ENCODE measurements at places on chromosomes 1 and 21. TPM values are rescaled to one million over a fixed set of nuclear protein-coding genes. Genes with fewer than 3 reads are reported as not detected.
A peak's percentile ranks its signal among the peaks of the same experiment; 100 is the strongest.

BTBD8 gene
- 1.2 TPM for total RNA-seq

SLC44A5 gene
- total RNA-seq, result not detected

C1orf116 gene
- 0.09 TPM for total RNA-seq

LAD1 gene
- total RNA-seq, result not detected

PCSK9 gene
- total RNA-seq, result 0.08 TPM

TRIM67 gene
- total RNA-seq, result not detected

S100A8 gene
- not detected for total RNA-seq

- no peak overlapping the region for H3K4me3 ChIP-seq
- DNase-seq, result no peak
- peaks cover 46% of the 10 kb centered on the region for H3K36me3 ChIP-seq
- peaks cover 2% of the 10 kb centered on the region for H3K27me3 ChIP-seq
These were observed 27.9 kb downstream of the PCSK9 start for GRCh38 chr1:55067022-55067778.

DNA sequence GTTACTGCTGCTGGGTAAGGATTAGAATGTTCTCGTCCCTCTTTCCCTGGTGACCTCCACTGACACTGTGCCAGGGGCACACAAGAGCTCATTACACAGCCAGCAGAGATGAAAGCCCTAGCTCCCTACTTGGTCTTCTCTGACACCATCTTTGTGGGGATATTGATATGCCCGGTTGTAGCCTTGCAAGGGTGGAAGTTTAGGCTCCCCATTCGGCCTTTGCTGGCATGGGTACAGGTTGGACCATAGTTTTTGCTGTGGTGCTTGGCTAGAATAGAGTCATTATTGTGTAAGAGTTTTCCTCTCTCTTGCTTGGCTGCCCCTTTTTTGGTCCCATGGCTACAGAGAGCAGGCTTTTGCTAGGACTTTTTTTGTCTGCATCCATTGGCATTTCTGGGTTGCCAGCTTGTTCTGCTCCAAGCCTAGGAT is 12.3 kb downstream of the RAB4A start:
- H3K36me3 ChIP-seq, result peaks cover 9% of the 10 kb centered on the region
- H3K27me3 ChIP-seq, result no peaks in the 10 kb centered on the region
- no peak overlapping the region for H3K27ac ChIP-seq
- H3K4me3 ChIP-seq, result no peak overlapping the region

DNA sequence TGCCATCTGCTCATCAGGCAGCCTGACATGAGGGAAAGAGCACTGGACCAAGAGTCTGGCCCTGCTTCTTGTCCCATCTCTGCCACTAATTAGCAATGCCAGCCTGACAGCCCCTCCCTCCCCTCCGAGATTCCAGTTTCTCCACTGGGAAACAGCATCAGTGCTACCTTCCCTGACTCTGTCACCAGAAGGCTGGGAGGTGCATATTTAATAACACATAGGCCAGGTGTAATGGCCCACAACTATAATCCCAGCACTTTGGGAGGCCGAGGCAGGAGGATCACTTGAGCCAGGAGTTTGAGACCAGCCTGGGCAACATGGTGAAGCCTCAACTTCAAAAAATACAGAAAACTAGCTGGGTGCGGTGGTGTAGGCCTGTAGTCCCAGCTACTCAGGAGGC is 41.2 kb upstream of the ZBTB40 start:
- H3K4me3 ChIP-seq, result no peak overlapping the region
- DNase-seq, result no peak
- peaks cover 16% of the 10 kb centered on the region for H3K27me3 ChIP-seq
- no peak overlapping the region for H3K27ac ChIP-seq

GRCh38 chr1:229234870-229235472 is 35.9 kb upstream of the RAB4A start:
- H3K27ac ChIP-seq, result no peak overlapping the region
- H3K27me3 ChIP-seq, result peaks cover 21% of the 10 kb centered on the region
- no peak for DNase-seq
- H3K36me3 ChIP-seq, result no peaks in the 10 kb centered on the region
- H3K4me1 ChIP-seq, result peaks cover 14% of the 10 kb centered on the region
- H3K4me3 ChIP-seq, result no peak overlapping the region

DNA sequence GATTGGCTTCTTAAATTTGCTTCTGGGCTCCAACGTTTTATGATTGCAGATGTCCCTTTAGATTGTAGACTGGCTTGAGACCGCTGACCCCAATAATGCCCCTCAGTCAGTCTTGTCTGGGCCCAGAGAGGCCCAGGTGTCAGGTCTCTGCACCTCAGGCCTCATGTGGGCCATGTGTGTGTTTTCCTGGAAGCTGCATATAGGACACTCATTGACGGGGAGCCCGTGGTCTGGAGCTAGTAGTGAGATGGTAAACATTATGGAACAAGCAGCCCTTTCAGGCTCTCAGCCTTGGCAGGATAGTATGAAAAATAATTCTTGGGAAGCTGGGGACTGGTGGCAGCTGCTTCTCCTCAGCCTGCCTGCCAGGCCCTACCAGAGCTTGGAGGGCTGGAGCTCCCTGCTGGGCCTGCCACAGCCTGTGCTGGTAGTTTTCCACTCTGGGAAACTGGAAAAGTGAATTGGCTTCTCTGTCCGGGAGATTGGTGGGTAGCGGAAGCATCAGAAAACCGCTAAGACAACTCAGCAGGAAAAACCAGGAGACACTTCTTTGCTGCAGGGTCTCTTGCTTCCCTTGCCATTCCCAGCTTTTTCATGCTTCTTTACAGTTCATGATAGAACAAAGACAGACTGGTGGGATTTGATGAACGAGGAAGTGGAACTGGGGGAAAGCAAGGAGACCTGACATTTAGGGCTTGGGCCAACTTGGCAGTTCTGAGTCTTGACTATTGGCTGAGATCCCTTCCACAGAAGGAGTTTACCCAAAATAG is 57.8 kb upstream of the HSD17B7 start:
- no peak overlapping the region for H3K4me3 ChIP-seq
- H3K36me3 ChIP-seq, result peaks cover 50% of the 10 kb centered on the region
- peaks cover 35% of the 10 kb centered on the region for H3K4me1 ChIP-seq
- DNase-seq, result no peak
- peak overlapping the region; percentile 55 for H3K27ac ChIP-seq

DNA sequence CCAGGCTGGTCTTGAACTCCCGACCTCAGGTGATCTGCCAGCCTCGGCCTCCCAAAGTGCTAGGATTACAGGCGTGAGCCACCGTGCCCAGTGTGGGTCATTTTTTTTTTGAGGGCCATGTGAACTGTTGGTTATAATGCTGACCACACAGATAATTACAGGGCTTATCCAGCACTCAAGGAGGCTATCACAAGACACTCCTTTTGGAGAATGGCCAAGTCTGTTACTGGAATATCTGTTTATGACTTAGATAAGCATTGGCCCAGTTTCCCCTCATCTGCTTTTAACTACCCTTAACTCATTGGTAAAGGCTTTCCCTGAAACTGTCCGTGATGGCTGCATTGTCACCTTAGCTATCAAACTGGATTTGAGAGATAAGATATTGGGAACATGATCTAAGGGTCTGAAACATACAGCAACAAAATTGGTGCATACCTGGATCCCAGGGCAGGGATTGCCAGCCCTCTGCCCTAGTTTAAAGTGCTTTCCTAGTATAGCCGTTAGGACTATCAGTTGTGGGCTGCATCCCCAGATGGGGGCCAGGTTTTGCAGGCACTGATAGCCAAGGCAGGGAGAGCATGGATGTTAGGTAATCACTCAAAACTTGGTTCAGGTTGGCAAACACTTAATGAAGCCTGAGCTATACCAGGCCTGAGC is 15.6 kb downstream of the SZT2 start:
- DNase-seq, result no peak
- H3K27me3 ChIP-seq, result no peaks in the 10 kb centered on the region
- H3K36me3 ChIP-seq, result peaks cover 48% of the 10 kb centered on the region
- H3K4me1 ChIP-seq, result peaks cover 12% of the 10 kb centered on the region
- H3K4me3 ChIP-seq, result no peak overlapping the region
- H3K27ac ChIP-seq, result no peak overlapping the region

GRCh38 chr1:200520735-200521134 is 99.8 kb downstream of the KIF14 start:
- H3K27ac ChIP-seq, result no peak overlapping the region
- no peaks in the 10 kb centered on the region for H3K36me3 ChIP-seq
- H3K27me3 ChIP-seq, result no peaks in the 10 kb centered on the region

- H3K27me3 ChIP-seq, result no peaks in the 10 kb centered on the region
- no peaks in the 10 kb centered on the region for H3K36me3 ChIP-seq
- DNase-seq, result no peak
- peak overlapping the region; percentile 92 for H3K27ac ChIP-seq
- peak overlapping the region; percentile 64 for H3K4me3 ChIP-seq
- peaks cover 33% of the 10 kb centered on the region for H3K4me1 ChIP-seq
These were observed 24.8 kb upstream of the EYA3 start for GRCh38 chr1:28113242-28113572.

DNA sequence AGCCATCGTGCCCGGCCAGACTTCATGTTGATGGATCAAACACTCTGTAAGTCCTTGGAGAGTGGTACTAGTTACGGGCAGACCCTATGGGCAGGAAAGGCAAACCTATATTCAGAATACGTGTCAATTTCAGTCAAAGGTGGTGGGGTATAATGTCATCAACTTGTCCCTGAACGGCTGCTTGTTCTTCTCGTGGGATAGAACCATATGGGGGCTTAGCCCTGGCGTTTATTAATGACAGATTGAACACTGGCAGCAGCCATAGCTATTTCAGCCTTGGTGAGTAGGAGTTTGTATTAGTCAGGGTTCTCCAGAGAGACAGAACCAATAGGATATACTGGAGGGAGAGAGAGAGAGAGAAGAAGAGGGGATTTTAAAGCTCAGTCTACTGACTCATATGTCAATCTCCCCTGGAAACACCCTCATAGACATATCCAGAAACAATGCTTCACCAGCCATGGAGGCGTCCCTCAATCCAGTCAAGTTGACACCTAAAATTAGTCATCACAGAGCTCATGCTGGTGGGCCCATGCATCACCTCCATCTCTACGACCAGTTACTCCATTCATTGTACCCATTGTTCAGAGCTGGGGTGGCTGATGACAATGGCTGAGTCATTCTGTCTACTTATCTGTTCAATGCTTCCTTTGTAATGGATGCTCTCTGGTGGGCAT is 16.1 kb upstream of the AQP10 start:
- no peak overlapping the region for H3K27ac ChIP-seq
- no peak overlapping the region for H3K4me3 ChIP-seq
- no peak for DNase-seq
- H3K4me1 ChIP-seq, result peaks cover 24% of the 10 kb centered on the region

GRCh38 chr1:243848858-243849420 is 1.1 kb downstream of the AKT3 start:
- peaks cover 1% of the 10 kb centered on the region for H3K27me3 ChIP-seq
- peak overlapping the region; percentile 99 for H3K4me3 ChIP-seq
- peak overlapping the region; percentile 96 for H3K27ac ChIP-seq

- DNase-seq, result no peak
- no peak overlapping the region for H3K4me3 ChIP-seq
- peaks cover 42% of the 10 kb centered on the region for H3K4me1 ChIP-seq
- H3K27me3 ChIP-seq, result no peaks in the 10 kb centered on the region
These were observed 12.0 kb downstream of the SMG7 start for GRCh38 chr1:183484254-183484653.

GRCh38 chr1:114328361-114328904 is 174.8 kb upstream of the SYT6 start:
- H3K27me3 ChIP-seq, result peaks cover 25% of the 10 kb centered on the region
- H3K4me3 ChIP-seq, result no peak overlapping the region
- H3K4me1 ChIP-seq, result peaks cover under 1% of the 10 kb centered on the region
- DNase-seq, result no peak
- H3K36me3 ChIP-seq, result no peaks in the 10 kb centered on the region

DNA sequence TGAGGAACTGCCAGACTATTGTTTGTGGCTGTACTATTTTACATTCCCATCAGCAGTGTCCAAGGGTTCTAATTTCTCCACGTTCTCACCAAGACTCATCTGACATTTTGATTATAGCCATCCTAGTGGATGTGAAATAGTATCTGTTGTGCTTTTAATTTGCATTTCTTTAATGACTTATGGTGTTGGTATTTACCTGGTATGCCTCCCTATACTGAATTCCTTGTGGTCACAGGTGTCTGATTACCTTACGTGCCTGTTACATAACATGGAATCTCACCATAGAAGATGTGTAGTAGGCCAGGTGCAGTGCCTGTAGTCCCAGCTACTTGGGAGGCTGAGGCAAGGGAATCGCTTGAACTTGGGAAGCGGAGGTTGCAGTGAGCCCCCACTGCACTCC is 13.5 kb downstream of the ZYG11A start:
- no peaks in the 10 kb centered on the region for H3K36me3 ChIP-seq
- H3K27me3 ChIP-seq, result no peaks in the 10 kb centered on the region
- no peak overlapping the region for H3K27ac ChIP-seq
- no peaks in the 10 kb centered on the region for H3K4me1 ChIP-seq
- no peak overlapping the region for H3K4me3 ChIP-seq
- no peak for DNase-seq

- no peak overlapping the region for H3K27ac ChIP-seq
- peaks cover 22% of the 10 kb centered on the region for H3K4me1 ChIP-seq
- no peak overlapping the region for H3K4me3 ChIP-seq
These were observed 117.7 kb downstream of the ERG start for GRCh38 chr21:38380481-38381137.

GRCh38 chr1:151416231-151416630 is 16.9 kb downstream of the PSMB4 start:
- H3K36me3 ChIP-seq, result peaks cover 22% of the 10 kb centered on the region
- peaks cover 6% of the 10 kb centered on the region for H3K4me1 ChIP-seq
- no peaks in the 10 kb centered on the region for H3K27me3 ChIP-seq
- no peak overlapping the region for H3K4me3 ChIP-seq

DNA sequence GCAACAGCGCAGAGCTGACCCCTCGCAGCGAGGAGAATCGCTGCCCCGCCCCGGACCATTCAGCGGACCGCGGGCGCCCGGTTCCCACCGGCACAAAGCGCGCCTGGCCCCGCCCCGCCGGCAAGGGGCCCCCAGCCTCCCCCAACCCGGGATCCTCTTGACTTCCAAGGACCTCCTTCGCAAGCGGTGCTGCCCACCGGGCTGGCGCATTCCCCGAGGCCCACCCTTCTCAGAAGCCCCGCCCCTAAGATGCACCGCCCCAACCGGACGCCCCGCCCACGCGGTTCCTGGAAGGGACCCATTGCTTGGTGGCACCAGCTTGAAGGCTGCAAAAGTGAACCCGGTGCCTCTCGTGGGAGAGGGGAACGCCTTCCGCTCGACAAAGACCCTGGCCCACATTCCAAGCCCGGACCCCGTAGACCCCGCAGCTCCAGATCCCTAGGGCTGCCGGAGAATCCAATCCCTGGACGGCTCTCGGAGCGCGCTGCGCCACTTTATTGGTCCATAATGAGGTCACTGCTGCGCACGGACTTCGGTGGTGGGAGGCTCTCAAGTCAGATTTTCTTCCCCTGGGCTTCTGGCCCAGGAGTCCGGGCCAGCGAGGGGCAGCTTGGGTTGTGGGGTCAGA is 2.0 kb downstream of the HES3 start:
- no peaks in the 10 kb centered on the region for H3K36me3 ChIP-seq
- 0 out of 2 replicates have a peak overlapping the region, but pooled peaks have one; percentile 17 for H3K4me3 ChIP-seq
- peaks cover 25% of the 10 kb centered on the region for H3K27me3 ChIP-seq
- peaks cover 7% of the 10 kb centered on the region for H3K4me1 ChIP-seq
